ENCODE measurements at places on chromosomes 11 and 22.

GRCh38 chr22:18048441-18048898 lies 24.1 kb upstream of the MICAL3 start:
- DNase-seq, result peak; percentile 42

- no peak for DNase-seq
These were observed 6.6 kb downstream of the CTSD start for GRCh38 chr11:1756791-1757771.

DNA sequence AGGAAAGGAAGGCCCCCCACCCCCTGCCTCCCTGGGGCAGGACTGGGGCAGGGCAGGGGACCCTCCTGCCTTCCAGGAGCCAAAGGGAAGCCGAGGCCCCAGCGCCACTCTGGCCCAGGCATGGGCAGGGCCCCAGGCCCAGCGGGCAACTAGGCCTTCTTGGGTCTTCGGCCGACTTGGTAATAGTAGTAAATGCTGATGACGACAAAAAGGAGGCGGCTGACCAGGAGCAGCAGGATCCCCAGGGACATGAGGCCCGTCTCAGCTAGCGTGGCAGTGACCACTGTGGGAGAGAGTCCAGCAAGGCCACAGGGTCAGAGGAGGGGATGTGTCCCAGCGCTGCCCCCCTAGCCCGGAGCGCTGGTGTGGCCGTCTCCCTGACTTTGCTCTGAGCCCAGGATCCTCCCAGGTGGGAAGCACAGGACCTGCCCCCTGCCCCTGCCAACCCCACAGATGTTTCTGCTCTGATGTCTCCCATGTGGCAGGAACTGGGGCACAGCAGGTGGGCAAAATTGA lies 15.9 kb downstream of the TP53I11 start:
- no peak for DNase-seq

GRCh38 chr11:34052608-34053160 lies 1.2 kb downstream of the CAPRIN1 start:
- DNase-seq, result peak; percentile 31

DNA sequence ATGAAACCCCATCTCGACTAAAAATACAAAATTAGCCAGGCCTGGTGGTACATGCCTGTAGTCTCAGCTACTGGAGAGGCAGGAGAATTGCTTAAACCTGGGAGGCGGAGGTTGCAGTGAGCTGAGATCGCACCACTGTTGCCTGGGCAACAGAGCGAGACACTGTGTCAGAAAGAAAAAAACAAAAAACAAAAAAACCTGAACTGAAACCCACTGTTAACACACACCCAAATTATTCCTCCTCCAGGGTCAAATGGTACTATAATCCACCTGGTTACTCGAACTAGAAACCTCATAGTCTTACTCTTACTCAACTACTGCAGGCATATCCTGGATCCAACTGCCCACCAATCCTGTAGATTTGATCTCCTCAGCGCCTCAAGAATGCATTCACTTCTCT lies 35.5 kb downstream of the USP28 start:
- DNase-seq, result no peak

- no peak for DNase-seq
These were observed 2.9 kb upstream of the LRRC32 start for GRCh38 chr11:76673176-76674142.

DNA sequence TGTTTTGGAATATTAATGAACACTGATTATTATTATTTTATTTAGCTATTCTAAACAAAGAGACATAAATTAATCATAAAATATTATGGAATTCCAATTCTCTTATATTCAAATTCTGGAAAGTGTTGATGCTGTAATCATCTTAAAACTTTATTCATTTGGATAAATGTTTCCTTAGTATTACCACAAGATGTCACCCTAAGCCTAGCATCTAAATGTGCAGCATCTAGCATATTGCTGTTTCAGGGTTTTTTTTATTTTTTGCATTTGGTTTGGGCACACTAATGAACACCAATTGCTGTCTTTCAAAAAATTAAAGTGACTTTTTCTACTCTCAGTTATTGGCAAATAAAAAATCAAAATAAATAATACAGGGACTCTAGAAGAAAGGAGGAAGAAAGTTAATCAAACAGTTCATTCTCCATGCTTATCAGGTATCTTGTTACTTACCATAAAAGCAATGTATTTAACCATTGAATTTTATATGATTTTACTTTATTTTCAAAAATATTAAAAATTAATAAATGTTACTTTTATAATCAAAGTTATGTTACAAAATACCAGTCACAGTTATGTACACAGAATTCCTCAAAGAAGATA lies 31.8 kb downstream of the DLG2 start:
- DNase-seq, result no peak

- DNase-seq, result no peak
These were observed 53.8 kb downstream of the DENND5A start for GRCh38 chr11:9211322-9211721.

DNA sequence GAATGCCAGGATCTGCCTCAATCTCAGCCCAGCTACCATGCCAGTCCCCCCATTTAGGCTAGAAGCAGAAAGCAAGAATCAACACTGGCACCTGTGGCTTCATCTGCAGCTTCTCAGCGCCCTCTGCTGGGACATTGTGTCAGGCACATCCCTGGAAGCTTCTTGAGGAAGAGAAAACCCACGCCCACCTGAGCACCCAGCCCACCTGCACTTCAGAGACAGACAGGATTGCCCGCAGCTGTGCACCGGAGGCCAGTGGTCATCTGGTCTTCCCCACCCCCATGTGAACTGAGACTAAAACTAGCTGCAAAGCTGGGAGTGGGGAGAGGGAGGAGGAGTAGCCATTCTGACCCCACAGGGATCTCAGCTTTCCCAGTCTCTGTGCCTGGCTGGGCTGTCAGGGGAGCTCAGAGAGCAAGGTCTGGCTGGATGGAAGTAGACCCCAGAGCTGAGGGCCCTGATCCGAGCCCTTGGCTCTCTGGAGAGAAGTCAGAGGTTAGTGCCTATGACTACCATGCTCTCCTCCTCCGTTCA lies 66.8 kb downstream of the FEZ1 start:
- no peak for DNase-seq

GRCh38 chr11:77560605-77561004 lies 29.1 kb upstream of the AQP11 start:
- DNase-seq, result no peak

DNA sequence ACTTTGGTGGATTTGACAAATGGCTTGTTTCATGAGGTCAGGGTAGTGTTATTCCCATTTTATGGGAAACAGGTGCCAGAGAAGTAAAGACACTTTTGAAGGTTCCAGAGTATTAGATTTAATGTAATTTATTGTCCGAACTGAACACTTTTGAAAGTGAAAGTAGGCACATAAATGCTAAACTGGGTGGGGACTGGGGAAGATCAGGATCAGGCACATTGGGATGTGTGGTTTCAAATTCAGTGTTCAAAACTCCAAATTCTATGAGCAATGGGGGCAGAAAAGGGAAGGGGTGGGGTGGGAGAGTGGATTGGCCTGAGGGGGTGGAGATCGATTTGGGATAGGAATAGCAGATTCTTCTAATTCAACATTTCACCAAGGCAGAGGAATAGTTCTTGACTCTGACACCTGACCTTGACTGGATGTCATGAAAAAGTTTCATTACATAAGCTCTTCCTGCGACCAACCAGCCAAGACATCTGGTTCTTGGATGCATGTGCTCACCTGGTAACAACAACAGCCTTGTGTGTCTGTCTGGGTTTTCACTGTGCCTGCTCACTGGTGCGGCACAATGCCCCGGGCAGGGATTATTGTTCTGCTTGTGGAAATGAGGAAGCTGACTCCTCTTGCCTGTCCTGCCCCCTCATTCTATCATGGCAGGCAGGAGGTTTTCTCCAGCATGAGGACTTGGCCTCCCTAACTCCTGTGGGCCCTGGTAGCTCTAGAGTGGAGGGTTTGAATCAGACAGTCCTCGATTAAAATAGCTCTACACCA lies 10.8 kb downstream of the PPFIBP2 start:
- DNase-seq, result no peak

- DNase-seq, result no peak
These were observed 22.6 kb downstream of the ETS1 start for GRCh38 chr11:128564642-128565245.

DNA sequence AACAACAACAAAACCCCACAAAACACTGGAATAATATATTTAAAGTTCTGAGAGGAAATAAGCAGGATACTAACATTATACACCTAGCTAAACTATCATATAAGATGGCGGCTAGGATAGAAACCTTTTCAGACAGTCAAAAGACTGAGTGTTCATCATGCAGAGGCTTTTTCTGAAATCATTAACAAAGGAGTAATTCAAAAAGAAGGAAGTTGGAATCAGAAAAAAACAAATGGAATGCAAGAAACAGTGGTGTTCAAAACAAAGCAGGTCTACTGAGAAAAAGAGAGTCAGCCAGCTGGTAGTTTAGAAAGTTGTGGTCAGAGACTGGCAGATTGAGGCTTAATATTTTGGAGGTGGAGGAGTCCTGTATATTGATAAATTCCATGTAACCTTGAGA lies 30.1 kb upstream of the ZBTB44 start:
- DNase-seq, result no peak

DNA sequence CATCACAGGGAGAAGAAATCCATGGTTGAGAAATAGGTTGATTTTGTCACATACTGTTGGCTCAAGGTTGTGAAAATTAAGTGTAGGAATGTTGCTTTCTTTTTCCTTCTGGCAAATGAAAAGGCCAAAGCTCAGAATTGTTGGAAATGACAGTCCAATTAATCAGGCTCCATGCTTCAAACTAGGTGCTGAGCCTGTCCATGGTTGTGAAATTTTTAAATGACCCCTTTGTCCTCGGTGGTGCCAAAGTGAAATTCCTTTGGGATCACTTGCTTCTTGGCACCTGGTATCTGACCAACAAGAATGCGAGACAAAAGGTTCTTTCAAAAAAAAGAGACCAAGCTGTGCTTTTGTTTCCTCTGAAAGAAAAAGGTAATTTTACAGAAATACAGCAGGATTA lies 451.9 kb downstream of the ETS1 start:
- no peak for DNase-seq

DNA sequence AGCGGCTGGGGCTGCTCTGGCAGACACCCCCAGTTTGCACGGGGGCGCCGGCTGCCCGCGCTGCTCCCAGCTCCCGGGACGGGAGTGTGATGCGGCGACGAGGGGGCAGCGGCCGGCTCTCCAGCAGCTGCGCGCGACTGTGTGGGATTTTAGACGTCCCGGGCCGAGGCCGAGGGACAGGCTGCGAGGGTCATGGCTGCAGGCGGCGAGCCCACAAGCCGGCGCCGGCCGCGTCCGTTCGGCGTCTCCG lies 159 bp downstream of the FZD4 start:
- DNase-seq, result no peak

DNA sequence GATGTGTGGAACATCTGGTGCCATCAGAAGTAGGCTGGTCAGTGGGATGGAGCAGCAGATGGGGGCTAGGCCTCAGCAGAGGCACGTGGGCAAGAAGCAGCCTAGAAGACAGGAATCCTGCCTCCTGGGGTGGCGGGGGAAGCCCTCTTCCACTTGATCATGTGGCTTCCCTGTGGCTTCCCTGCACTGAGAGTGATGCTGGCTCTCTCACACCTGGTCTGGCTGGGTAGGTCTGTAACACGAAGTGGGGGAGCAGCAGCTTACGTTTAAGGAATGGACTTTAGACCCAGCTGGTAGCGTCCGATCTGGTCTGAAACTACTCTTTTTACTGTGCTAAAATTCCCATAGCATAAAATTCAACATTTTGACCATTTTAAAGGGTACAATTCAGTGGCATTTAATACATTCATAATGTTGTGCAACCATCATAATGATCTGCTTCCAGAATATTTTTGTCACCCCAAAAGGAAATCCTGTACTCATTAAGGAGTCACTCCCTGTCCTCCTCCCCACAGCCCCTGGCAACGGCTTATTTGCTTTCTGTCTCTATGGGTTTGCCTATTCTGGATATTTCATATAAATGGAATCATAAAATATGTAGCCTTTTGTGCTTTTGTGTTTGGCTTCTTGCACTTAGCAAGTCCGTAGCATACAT lies 21.7 kb downstream of the PTPN5 start:
- DNase-seq, result no peak

DNA sequence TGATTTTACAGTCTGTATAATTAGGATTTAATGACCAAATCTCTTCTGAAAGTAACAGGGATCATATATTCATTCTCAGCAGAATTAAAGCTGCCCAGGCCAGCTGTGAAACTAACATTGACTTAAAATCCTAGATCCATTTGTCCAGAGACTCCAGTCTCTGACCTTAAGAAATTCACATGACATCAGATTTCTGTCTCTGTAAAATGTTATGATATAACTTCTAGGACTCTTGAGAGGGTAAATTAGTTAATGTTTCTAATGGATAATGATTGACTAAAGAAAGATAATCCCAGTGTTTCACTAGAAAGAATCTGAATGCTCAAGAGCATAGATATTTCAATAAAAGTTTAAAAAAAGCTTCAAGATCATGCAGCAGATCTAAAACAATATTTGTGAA lies 6.3 kb downstream of the NOX4 start:
- no peak for DNase-seq

GRCh38 chr11:12556788-12557384 lies 117.3 kb upstream of the TEAD1 start:
- DNase-seq, result peak; percentile 72

DNA sequence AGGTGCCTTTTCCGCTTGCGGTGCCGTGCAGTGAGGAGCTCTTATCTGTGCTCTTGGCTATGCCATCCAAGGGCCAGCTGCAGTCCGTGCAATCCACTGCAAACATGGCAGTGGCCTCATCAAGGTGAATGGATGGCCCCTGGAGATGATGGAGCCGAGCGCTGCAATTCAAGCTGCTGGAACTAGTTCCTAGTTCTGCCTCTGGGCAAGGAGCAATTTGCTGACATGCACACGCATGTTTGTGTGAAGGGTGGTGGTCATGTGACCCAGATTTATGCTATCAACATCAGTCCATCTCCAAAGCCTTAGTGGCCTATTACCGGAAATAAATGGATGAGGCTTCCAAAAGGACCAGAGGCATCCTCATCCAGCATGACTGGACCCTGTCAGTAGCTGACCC lies 3.1 kb upstream of the EHD1 start:
- no peak for DNase-seq

DNA sequence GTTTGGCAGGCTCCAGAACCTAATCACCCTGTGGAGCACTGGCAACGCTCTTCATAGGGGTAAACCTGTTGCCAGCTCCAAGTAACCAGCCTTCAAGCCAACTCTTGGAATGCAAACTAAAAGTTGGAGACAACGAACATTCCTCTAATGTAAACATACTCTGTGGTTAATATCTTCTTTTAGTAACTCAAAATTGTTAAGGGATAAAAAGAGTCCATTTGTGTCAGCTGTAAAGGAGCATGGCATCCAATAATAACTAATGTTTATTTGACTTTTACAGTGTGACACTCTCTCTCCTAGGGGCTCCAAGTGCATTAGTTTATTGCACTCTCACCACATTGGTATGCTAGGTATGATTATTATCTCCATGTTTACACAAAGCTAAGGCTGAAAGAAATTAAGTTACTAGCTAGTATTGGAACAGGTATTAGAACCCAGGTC lies 31.0 kb upstream of the AMOTL1 start:
- no peak for DNase-seq

- DNase-seq, result no peak
These were observed 316.3 kb upstream of the LARGE1 start for GRCh38 chr22:34236527-34236926.

DNA sequence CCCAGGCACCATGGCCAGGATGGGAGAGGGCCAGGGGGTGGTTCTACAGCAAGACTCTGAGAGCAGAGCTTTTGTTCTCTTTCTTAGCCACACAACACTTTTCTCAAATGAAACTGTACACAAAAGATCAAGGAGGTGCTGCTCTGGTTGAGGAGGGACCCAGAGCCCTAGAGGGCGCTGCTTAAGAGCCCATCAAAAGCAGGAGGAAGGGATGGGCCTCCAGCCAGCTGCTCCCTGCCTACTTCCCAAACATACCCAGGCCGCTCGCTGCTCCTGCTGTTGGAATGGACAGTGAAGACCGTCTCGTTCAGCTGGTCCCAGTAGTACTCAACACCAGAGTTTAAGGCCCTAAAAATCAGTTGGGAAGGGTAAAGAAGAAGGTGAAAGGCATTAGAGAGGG lies 18.4 kb upstream of the CHRM4 start:
- DNase-seq, result peak; percentile 53

All from tibial artery (tissue), 4 donors.